ENCODE measurements at places on chromosomes 6 and 20.

DNA sequence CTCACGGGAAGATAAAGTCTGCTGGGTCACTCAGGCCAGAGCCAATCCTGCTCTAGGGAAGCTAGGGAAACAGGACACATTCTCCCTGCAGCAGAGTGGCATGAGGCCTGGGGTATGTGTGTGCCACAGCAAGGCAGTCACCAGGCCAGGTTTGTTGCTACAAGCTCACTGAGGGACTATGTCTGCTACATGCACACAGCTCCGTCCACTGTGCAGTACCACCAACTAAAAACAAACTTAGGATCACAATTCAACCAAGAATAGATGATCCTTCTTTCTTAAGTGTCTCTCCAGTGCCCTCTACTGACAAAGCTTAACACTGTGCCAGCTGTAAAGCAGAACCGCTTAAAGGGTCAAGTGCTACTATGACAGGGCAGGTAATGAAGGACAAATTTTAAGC is 192.5 kb downstream of the PTPRK start:
- DNase-seq = no peak

DNA sequence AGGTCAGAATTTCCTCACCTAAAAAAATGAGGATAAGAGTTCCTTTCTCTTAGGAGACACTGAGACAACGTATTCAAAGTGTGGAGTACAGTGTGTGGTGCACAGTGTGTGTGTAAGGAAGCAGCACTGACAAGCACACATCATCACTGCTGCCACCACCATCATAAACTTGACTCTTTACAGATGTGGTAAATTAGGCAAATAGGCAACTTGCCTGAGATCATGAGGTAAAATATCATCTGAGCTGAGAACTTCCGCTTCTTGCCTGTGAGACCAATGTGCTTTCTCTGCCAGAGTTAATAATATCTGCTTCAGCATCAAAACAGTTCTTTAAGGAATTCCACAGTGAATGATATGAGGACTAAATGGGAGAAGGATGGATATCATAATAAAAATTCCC is 52.7 kb downstream of the LYRM4 start:
- no peak for DNase-seq

GRCh38 chr6:166526937-166527336 is 59.5 kb downstream of the RAMACL start:
- DNase-seq = no peak

DNA sequence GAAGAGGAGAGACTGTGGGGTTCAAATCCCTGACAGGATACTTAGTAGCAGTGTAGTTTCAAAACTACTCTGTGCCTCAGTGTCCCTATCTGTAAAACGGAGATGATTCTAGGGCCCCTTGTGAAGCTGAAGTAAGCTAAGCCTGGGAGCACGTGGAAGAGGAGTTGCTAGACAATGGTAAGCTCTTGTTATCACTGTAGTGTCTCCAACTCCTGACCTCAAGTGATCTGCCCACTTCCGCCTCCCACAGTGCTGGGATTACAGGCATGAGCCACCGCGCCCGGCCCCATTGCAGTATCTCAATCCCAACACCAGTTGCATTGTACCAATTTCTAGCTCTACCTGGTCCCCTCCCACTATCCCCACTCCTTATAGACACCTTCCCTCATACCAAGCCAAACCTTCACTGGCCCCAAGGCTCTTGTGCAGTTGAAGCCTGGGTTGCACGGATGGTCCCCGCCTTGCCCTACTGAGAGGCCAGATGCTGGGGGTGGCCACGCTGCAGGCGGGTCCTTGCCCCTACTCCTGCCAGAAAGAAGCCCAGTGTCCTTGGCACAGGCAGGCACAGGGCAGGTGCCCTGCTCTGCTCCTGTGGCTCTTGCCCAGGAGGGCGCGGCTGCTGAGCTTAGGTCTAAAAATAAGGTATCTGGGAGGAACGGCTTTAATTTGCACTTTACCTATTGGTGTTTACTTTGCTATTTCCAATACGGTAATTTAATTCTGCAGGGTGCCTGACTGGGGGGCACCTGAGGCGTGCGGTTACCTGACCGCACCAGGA is 118.1 kb downstream of the VEGFA start:
- DNase-seq = no peak

Data from stimulated activated CD4-positive, alpha-beta T cell treated with anti-CD3 and anti-CD28 coated beads, Interleukin-12 subunit alpha, Interleukin-12 subunit beta, amount 100 ng/mL, for 4 hours (primary cell).